WTC11 (cell line): ENCODE measurements at places on chromosomes 7 and 10.

- DNase-seq, result peak; percentile 61
Measured at GRCh38 chr10:1297566-1298301, 241.5 kb downstream of the WDR37 start.

DNA sequence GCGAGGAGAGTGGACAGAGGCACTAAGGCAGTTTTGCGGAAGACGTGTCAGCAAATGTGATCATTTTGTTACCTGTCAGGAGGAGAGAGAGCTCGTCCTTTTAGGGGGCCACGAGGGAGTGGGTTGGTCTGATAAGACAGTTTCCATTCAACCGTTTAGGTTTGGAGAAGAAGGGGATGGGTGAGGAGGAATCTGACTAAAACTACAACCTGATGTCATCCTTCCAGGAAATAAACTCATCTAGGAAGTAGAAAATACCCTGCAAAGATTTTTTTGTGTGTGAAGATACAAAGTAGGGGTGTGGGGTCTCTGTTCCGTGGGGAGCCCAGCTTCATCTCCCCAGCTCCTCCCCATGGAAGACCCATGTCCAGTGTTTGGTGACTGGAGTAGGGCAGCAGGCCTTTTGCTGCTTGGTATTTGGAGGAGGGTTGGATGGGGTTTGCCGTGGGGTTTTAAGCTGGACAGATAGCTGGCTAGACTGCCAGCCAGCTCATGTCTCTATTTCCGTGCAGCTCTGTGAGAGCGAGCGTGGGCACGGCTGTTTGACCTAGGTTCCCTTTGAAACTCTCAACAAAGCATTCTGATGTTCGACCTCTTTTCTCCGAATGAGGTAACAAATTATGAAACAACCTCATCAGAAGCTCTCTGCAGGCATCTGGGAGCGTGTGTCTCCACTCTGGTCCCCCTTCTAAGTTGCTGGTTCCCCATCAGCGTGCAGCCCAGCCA lies 136.0 kb upstream of the TCF7L2 start:
- no peak for DNase-seq

DNA sequence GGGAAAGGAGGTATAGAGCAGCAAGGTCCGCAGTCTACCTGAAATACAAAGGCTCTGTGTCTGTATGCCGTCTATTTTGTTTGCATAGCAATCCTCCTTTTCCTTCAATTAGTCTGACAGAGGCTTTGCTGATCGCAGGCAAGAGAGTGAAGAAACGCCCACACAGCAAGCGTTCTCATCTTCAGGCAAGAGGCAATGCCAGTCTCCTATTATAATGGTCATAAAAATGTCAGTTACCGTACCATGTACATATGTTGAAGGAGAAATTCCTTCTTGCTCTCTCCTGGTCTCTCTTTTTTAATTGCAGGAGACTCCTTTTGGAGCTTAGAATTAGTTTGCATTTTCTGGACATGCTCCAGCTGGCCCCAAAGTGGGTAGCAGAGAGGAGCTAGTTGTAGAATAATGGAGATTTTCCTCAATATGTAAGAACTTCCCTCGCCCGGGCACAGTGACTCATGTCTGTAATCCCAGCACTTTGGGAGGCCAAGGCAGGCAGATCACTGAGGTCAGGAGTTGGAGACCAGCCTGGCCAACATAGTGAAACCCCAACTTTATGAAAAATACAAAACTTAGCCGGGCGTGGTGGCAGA lies 139.5 kb downstream of the PFKFB3 start:
- no peak for DNase-seq

DNA sequence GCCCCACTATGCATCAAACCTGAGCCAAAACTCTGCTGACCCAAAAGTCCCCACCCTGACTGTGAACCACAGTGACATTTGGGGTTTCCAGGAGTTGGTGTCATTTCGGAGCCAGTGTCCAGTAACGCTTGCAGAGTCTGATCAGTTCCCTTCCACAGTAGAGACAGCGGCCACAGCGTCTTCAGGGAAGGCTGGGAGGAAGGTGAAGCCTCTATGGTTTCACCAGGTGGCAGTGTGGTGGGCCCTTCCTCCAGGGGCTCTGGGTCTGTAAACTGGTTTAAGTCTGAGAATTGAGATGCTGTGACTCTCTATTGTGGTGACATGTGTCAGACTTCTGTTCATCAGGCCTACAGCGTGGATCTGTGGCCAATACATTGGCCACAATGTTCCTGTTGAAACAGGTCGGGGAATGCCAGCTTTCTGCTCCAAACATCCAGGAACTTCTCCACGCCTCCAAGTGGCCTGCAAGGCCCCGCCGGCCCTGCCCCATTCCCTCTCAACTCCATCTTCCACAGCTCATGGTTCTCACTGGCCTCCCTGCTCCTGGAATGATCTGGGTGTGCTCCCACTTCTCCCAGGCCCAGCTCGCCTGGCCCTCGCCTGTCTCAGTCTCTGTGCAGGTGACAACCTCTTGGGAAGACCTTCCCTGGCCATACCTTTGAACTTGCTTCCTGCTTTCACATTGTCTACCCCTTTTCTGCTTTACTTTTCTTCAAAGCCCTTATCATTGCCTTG lies 124.5 kb upstream of the FAM20C start:
- no peak for DNase-seq

DNA sequence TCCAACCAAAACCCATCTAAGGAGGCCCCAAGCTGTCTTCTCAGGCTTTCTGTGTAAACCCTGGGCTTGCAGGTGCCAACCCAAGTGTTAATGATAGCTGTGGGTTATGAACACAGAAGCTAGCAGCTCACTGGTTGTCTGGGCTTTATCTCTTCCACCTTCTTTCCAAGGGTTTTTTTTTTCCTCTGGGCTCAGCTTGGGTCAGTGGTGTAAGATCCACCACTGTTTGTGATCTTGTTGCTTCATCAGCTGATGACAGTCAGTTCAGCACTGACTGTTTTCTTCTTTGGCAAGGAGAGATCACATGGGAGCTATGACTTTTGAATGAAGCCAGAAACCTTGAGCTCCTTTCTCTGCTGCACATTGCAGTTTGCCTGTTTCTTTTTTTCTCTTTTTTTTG lies 4.6 kb downstream of the GTPBP4 start:
- DNase-seq, result no peak

- no peak for DNase-seq
Measured at GRCh38 chr7:37045681-37046179, 321.4 kb upstream of the AOAH start.

- DNase-seq, result peak; percentile 15
Measured at GRCh38 chr7:98211676-98212531, 665 bp downstream of the BHLHA15 start.
